Esophagus muscularis mucosa (tissue), 4 donors: ENCODE measurements at places on chromosomes 7 and 10. TPM values are rescaled to one million over a fixed set of nuclear protein-coding genes. Genes with fewer than 3 reads are reported as not detected.
A peak's percentile ranks its signal among the peaks of the same experiment; 100 is the strongest.

DNA sequence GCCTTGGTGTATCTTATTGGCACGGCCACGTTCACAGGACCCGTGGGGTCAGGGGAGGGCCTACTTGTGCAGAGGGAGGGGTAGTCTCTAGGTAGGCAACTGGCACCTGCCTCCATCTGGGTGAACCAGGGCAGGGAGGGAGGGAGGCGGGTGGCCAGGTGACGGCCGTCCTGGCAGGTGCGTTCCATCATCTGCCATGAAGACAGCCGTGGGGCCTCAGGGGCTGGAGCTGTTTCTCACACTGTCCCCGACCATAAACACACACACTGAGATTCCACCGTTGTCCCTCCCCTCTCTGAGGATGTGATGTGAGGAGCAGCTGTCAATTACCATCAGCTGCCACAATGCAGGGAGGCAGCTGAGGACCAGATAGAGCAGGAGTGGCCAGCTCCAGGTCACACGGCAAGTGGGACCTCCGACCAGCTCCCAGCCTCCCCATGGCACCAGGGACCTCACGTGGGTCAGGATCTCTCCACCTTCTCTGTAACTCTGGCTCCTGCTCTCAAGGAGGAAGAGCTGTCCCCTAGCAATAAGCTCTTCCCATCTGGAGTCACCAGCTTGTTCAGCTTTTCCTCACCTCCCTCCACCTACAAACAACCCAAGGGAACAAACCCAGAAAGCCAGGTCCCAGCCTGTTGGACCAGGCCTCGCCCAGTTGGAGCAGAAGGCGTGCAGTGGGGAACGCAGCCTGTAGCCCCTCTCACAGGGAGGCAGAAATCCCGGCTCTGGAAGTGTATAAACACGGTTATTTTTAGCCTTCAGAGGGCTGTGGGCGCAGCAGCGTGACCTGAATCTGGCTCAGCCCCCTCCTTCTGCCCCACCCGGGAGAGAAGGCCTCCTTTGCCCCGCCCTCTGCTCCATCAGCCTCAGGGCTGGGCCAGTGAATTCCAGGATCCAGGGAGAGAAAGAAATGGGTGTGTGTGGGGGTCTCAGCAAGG, 33.1 kb downstream of the ZMIZ1 start:
- no peak for DNase-seq

- no peak for DNase-seq
These were observed 27.1 kb upstream of the TTYH3 start for GRCh38 chr7:2604608-2605174.

The GOT1 gene
- total RNA-seq = 37.4 TPM

The HOXA4 gene
- total RNA-seq = 26.8 TPM

GRCh38 chr7:144527051-144527471, 123.6 kb upstream of the NOBOX start:
- DNase-seq = no peak

GRCh38 chr7:151843181-151843580, 33.7 kb downstream of the PRKAG2 start:
- DNase-seq = no peak

DNA sequence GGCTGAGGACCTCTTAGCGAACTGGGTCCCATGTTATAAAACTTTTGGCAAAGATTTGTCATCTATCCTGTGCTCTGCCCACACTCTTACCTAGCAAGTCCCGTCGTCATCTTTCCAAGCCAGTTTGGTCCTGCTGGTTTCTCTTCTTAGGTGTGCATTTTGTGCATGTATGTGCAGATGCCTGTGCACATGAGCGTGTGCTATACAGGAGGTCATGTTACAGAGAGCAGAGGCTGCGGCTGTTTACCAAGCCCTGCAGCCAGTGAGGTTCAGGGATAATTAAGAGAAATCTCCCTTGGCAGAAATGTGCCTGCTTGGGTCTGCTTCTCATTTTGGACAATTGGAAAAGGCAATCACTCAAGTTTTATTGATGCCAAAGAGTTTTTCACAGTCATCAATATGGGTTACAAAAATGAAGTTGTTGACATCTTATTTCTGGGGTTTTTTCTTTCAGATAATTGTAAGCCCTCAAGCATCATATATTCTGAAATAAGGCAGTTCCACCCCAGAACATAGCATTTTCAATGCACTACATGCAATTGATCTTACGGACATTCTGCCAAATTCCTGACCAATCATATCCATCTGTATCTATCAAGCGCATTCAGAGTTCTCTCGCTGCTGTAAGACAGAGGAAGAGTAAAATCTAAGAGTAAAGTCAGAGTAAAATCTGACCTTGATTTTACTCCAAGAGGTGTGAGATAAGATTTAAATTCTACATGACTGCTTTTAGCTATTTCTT, 361.4 kb upstream of the ZNF32 start:
- peak; percentile 64 for DNase-seq

The KNDC1 gene
- 0.66 TPM for total RNA-seq

The NEUROG3 gene
- not detected for total RNA-seq

DNA sequence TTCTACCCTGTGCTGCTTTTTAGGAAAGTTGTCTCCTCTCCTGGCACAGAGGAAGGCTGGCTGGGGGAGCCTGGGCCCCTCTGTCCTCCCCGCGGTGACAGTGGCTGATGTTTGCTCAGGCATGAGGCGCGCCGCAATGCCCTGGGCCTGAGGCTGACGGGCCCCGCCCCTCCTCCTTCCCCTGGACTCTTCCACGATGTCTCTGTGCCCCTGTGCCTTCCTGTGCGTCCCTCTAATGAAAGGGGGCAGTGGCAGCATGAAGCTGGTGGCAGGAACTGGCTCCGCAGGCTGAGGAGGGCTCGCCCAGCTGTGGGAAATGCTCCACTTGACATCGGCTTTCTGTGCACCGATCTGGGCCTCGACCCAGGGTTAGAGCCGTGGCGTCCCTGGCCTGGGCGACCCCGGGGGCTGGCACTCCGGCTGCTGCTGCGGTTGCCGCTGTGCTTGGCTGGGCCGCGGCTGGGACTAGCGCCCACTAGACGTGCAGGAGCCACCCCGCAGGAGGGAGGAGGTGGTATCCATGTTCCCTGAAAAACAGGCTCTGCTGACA, 67.9 kb downstream of the ZNF680 start:
- DNase-seq = no peak

The RELN gene
- total RNA-seq = 10.1 TPM

GRCh38 chr7:123637203-123637602, 18.5 kb upstream of the LMOD2 start:
- no peak for DNase-seq

DNA sequence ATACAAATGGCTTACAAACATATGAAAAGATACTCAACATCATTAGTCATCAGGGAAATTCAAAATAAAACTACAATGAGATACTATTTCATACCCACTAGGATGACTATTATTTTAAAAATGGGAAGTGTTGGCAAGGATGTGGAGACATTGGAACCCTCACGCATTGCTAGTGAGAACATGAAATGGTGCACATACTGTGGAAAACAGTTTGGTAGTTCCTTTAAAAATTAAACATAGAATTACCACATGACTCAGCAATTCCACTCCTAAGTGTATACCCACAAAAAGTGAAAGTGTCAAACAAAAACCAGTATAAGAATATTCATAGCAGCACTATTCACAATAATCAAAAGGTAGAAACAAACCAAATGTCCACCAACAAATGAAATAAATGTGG, 48.5 kb upstream of the SHTN1 start:
- no peak for DNase-seq

DNA sequence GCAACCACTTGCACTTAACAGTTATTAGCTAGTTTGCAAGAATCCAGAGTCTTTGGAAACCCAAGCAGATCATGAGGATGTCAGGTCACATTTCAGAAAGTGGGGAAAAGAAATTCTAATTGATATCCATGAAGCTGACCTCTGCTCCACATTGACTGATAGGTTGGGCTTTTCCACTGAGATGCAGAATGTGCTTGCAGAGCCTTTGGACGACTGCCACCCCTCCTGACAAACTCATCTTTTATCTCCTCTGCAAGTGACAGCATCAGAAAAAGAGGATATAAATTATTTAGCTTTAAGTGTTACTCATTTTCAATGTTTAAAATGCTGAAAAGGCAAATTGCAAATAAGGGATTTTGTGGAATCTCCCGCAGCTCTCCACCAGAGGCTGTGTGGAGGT, 75.3 kb downstream of the C10orf90 start:
- no peak for DNase-seq

GRCh38 chr7:157596471-157596870, 259.7 kb downstream of the DNAJB6 start:
- no peak for DNase-seq

GRCh38 chr7:103307503-103308231, 10.4 kb downstream of the PMPCB start:
- DNase-seq = no peak

GRCh38 chr10:93541402-93542357, 24.8 kb upstream of the FFAR4 start:
- DNase-seq = no peak

The STYXL1 gene
- total RNA-seq = 20.0 TPM

The RFC2 gene
- 18.5 TPM for total RNA-seq

DNA sequence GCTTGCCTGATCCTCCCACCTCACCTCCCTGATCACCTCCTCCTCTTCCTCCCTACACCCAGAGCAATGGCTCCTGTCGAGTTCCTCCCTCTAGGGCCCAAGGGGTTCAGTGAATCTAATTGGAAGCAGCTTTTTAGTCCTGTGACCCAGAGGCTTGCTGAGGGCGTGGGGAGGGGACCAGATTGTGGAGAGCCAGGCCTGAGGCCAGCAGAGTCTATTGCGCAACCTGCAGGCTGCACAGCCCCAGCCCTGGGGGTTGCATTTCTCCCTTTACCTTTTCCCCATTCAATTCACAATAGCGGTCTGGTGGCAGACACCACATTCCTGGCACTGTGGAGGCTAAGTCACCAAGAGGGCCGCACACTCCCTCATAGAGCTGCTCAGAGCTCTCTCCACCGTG, 32.5 kb downstream of the GHRHR start:
- no peak for DNase-seq

DNA sequence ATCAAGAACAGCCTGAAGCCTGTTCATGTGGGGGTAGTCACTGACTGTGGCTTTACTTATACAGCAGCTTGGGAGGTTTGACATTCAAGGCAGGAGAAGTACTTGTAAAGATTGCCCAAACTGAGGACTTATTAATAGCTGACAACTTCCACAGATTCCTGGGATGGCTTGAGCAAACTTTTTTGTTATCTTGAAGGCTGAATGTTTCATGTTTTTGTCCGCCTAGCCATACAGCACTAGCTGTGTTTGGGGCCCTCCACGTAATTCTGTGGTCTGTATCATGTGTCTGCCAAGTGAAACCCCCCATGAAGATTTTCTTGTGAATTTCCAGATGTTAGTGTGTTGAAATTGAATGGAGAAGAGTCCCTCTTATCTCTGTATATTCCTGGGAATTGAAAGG, 38.6 kb downstream of the FAS start:
- DNase-seq = no peak

DNA sequence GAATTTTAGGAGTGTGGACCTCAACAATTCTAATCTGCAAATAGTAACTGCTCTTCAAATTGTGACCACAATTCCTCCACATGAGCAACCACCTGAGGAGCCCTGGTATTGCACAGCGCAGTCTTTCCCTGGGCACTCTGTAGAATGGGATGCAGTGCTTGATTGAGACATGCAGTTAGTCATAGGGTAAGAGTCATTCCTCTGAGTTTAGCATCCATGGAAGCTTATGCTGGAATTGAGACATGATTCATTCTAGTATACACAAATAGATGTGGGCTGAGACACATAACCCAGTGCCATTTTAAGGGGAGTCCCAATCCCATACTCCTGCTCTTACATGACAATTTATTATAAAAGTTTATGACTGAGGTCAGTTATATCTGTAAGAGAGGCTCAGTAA, 582.3 kb upstream of the CNTNAP2 start:
- DNase-seq = no peak

The LLCFC1 gene
- not detected for total RNA-seq

GRCh38 chr7:36262309-36263094, 109.4 kb downstream of the EEPD1 start:
- no peak for DNase-seq

DNA sequence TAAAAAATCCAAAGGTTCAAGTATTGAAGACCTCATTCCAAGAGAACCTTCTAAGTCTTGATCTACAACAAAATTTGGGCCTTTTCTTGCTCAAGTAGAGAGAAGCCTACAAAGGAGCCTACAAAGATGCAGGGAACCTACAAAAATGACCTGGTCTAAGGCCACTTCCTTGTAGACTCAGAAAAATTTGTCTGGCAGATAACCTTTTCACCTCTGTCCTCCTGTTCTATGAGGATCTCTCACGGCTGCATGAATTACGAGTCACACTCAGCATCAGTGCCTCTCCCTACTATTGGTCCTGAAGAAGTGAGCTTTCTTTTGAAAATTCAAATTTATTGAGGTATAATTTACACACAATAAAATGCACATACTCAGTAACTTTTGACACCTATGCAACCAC, 29.3 kb downstream of the CCNJ start:
- no peak for DNase-seq

- DNase-seq = no peak
These were observed 1.8 kb upstream of the RSU1 start for GRCh38 chr10:16819026-16819425.

DNA sequence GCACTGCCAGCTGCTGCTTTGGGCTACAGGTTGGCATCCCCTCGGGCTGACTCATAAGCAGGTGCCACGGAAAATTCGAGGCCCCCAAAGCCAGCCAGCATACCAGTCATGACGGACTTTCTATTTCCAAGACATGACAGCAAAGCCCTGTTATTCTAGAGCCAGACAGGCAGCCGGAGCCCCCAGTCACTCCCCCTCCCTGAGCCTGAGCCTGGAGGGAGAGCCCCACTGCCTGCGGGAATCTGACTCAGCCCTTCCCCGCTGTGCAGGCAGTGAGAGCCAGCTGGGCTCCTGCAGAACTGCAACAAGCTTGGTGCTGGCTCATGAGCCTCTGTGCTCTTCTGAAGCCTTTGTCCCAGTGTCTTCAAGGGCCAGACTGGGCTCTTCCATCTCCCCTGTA, 15.8 kb downstream of the BTBD16 start:
- no peak for DNase-seq

DNA sequence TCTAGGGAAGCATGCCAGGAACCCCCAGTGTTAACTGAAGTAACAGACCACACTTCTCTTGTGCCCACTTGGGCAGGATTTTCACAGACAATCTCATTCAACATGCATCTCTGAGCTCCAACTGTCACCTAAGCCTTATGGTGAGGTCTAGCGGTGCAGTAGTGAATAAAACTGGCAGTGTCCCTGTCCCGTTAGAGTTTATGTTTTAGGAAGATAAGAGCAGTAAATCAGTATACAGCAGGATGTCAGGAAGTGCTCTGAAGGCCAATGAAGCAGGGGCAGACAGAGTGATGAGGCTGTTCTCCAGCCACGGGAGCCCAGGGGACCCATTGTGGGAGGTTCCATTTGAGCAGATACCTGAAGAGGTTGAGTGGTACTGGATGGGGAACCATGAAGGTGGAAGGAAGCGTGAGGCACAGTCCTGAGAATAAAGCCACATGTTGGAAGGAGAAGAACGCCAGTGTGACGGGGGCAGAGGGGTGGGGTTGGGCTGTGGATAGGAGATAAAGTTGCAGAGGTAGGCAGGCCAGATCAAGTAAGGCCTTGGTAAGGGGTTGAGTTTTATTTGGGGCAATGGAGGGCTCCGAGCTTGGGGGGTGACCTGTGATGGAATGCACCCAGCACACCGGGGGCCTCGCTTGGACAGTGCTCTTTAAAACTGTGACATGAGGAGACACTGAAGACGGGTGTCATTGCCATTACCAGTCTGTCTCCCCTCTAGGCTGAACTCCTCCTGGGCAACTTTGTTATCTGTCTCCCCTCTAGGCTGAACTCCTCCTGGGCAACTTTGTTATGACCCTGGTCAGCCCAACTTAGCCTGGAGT, 6.6 kb downstream of the GDF10 start:
- DNase-seq = no peak

The TMEM26 gene
- 0.13 TPM for total RNA-seq
